AG10803 (cell line): ENCODE measurements at places on chromosomes 5 and 9.
A peak's percentile ranks its signal among the peaks of the same experiment; 100 is the strongest.

- peak; percentile 51 for DNase-seq
Observed at GRCh38 chr5:78483809-78484521, 123.5 kb downstream of the SCAMP1 start.

DNA sequence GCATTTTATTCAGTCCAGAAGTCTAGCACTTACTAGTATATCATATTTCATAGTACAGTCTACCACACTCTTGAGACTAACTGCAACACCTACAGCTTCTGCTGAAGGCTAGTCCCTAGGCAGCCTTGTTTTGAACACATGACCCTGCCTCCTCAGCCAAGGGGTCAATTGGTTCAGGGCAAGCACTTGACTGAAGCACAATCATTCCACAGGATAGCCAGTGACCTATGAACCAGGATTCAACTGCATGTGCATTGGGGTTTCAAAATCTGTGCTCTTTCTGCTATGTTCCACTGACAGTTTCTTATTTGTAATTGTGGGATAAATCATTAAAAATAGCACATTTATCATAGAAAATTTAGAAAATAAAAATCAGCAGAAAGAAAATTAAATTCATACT, 186.8 kb downstream of the TMEM161B start:
- DNase-seq, result no peak

DNA sequence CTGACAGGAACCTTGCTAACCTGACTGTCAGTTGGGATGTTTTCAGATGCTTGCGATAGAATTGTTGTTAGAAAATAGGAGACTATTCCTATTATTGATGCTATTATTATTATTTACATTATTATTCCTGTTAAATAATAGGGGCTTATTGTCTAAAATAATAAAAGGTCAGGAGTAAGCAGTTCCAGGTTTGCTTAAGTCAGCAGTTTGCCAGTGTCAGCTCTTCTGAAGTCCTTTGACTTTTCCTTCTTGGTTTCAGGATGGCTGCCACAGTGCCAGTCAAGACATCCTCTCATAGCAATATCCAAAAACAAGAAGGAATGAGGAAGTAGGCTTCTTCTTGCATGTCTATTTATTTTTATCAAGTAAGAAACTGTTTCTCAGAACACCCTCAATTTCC, 141.7 kb upstream of the MARCHF11 start:
- no peak for DNase-seq

- DNase-seq, result peak; percentile 99
Observed at GRCh38 chr5:34534523-34535103, 121.5 kb upstream of the RAI14 start.

DNA sequence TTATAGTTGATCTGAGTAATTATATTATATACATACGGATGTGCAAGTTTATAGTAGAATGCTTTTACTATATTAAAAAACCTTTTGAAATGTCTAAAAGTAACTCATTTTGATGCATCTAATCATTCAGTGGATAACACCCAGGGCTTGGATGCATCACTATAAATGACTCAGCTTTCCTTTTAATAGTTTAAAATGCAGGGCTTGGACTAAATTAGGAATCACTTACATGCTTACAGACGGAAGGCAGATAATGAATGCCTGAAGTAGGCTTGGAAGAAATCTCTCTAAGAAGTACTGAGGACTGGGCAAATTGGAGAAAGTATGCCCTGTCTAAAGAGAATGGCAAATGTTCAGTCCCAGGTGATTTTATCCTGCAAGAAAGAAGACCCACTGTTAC, 362.5 kb upstream of the CCNH start:
- DNase-seq, result no peak

DNA sequence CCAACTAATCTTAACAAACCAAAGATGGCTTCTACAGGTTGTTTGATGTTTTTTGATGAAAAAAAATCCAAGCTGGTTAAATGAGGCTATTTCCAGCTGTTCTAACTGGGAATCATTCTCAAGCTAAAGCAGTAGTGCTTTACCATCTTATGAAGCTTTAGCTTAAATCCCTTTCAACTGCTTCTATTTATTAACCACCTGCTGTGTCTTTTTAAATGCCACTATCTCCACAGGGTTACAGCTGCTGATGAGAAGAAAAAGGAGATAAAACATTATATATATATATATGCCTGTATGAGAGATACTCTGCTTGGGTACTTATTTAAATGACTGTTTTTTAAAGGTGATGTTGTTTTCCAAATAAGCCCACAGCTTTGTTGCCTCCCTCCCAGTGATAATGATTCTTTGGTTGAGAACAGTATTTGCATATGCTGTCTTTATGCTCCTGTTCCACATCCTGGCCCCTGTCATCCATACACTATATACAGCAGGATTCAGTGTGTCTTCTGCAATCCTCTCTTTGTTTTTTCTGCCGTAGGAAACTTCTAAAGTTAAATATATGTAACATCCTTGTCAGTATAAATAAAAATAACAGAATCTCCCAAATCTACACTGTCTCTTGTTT, 164.0 kb downstream of the PAM start:
- no peak for DNase-seq

GRCh38 chr5:134846641-134846960, 833 bp downstream of the C5orf24 start:
- no peak for DNase-seq

- DNase-seq, result no peak
Observed at GRCh38 chr5:172508471-172509404, 54.4 kb upstream of the SH3PXD2B start.

GRCh38 chr5:95083606-95084005, 201.3 kb downstream of the MCTP1 start:
- DNase-seq, result no peak

DNA sequence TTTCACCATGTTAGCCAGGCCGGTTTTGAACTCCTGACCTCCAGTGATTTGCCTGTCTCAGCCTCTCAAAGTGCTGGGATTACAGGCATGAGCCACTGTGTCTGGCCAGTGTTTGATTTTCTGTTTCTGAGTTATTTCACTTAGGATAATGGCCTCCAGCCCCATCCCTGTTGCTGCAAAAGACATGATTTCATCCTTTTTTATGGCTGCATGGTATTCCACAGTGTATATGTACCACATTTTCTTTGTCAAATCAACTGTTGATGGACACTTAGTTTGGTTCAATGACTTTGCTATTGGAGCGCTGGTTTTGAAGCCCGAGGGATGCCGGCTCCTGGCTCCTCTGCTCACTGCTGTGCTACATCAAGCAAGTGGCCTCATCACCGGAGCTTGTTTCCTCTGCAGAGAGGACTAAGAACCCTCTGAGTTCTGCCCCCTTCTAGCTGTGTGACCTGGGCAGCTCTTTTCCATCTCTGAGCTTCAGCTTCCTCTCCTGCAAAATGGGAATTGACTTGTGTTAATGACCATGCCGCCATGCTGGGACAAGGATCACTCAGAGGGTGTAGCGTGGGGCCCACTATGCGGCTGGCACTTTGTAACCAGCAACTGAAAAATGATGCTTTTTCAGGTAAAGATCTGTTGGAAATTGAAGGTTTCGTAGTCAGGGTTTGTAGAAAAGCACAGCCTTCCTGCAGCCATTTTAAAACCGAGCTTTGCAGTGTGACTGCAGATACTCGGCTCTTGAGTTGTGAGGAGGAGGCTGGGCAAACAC, 4.6 kb upstream of the NEURL1B start:
- no peak for DNase-seq

DNA sequence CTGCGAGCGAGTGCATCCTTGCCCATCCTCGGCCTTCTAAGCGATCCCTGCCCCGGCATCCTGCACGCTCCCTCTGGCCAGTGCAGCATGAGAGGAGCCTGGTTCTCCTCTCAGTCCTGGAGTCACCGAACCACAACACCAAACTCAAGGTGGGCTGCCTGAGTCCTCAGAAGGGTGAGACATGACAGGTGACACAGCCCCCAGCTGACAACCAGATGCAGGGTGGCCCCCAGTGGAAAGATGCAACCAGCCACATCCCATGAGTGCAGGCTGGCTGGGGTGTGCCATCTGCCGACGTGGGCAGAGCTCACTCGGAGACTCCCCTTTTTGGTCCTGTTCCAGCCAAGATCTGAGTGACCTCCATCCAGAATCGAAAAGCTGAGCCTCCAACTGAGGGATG, 58.4 kb downstream of the COL23A1 start:
- DNase-seq, result no peak

GRCh38 chr5:116076496-116076895, 8.3 kb upstream of the COMMD10 start:
- DNase-seq, result no peak

GRCh38 chr9:129321286-129322021, 143.4 kb upstream of the IER5L start:
- no peak for DNase-seq

DNA sequence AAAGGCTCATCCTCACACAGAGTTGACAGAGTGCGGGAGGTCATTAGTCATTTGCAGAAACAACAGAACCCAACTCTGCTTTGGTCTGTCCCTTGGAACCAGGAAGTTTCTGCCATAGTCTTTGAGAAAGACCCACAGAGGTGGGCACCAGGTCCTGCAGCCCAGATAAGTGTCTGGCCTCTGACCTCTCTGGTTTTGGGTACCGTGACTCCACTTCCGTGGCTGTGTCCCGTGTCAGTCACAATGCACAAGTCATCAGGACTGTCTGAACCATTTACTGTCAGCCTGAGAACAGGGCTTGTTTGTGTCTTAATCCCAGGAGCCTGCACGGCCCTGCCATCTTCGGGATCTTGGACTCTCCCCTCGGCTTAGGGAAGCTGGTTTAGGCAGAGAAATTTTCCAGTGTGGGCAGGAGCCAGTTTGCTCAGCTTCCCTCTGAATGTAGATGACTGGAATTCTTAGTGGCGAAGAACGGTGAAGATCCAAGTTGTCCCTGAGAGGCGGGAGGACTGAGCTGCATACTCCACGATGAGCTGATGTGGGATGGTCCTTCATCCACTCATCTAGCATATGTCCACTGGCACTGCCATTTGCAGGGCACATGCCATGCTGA, 11.9 kb downstream of the GSN start:
- DNase-seq, result no peak

DNA sequence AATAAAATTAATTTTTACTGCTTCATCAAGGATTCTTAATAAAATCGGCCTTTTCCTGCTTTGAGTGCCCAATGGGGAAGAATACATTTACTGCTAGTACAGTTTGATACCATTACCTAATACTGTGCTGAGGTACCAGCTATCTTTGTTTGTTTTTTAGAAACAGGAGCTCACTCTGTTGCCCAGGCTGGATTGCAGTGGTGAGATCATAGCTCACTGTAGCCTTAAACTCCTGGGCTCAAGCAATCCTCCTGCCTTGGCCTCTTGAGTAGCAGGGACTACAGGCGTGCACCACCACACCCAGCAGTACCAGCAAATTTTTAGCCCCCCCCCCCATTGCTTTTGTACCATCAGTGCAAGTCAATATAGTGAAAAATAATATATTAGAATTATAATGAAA, 13.6 kb upstream of the ANKHD1 start:
- no peak for DNase-seq

GRCh38 chr9:15310107-15310850, 3.3 kb upstream of the TTC39B start:
- no peak for DNase-seq

GRCh38 chr5:124104344-124104743, 592.4 kb downstream of the CSNK1G3 start:
- no peak for DNase-seq

DNA sequence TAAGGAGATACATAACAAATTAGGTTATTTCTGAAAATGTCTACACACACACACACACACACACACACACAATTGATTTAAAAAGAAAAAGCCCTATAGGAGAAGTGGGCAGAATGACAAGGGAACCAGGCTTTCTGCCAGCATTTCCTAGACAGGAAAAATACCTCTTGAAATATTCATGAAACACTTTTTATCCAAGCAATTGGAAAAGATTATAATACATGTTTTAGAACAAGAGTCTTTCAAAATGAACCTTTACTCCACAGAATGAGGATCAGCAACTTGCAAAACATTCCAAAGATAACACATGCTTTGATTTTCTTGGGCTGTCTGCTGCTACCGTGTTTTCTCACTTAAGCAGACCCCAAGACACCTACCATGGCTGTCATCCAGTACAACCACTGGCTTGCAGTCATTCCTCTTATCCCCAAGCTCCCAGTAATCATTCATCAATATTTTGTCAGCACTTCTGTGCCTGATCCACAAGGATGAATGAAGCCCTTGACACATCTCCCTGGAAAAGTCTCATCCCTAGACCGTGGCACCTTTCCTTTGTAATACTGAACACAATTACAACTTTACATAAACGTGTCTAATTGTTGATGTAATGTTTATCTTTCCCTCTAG, 717.1 kb upstream of the ZNF608 start:
- DNase-seq, result no peak

GRCh38 chr9:134169724-134170401, 5.5 kb upstream of the RNU6ATAC start:
- no peak for DNase-seq

- peak; percentile 54 for DNase-seq
Observed at GRCh38 chr5:2747363-2748162, 3.9 kb downstream of the IRX2 start.

DNA sequence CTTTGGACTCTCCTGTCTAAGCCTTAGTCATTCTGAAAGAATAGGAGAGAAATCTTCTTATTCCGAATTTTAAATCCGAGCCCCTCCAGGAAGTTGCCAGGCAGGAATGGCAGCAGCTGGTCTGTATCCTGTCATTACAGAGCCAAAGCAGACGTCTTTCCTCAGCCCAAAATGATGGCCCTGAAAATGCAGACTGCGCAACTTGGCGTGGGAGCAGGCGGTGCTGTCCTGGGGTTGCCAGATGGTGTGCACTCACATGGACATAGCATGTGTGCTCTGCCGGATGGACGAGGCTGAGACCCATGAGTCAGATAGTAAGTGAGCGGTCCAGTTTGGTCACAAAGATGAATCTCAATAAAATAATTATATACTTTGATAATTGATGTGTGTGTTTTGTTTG, 410.4 kb downstream of the KCTD16 start:
- DNase-seq, result no peak

DNA sequence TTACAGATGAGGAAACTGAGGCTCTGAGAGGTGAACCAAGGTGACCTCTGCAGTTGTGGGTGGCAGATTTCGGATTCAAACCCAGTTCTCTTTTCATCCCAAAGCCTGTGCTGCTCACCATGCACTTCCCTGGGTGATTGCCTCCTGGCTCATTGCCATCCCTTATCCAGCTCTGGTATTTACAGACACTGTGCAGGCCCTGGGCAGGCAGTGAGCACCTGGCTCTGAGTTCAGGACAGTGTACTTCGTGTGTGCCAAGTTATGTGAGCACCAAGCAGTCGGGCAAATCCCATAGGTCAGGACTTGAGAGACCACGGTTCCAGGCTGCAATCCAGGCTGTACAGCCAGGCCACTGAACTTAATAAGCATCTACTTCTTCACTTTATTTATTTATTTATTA, 1.4 kb downstream of the LRSAM1 start:
- no peak for DNase-seq

DNA sequence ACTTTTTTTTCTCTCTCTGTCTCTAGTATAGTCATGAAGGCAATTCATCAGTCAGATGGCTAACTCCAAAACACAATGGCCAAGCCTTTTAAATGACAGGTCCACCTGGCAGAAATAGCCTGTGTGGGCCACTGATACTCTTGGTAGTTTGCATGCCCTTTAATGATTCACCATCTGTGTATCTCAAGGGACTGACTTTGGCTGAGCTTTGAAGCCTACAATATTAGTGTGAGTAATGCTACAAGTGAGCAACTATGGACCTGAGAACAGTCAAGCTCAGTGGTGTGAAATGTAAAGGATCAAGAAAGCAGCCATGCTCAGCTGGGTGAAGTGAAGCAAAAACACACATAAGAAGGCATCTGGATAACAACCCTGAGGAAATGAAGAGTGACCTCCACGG, 506.9 kb downstream of the TLE1 start:
- DNase-seq, result no peak
